ENCODE measurements at places on chromosomes 11 and 22.

- DNase-seq = no peak
Measured at GRCh38 chr11:47899801-47900200, 51.7 kb upstream of the NUP160 start.

DNA sequence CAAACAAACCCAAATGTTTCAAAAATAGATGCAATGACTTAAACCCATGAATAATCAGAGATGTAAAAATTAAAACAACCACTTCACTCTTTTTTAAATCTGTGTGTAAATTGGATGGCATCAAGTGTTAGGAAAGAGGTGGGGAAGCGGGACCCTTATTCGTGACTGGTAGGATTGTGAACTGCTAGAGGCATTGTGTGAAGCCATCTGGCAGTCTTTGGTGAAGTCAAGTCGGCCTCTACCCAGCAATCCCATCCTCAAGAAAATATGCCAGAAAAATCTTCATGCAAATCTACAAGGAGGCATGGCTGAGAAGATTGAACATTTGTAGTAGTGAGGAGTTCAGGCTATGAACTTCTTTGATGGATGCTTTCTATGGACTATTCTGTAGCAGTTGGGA, 114.6 kb upstream of the C11orf87 start:
- DNase-seq = no peak

GRCh38 chr11:97815667-97816066, 1205.1 kb upstream of the CNTN5 start:
- peak; percentile 11 for DNase-seq

GRCh38 chr22:23533771-23534191, 46.3 kb downstream of the IGLL1 start:
- no peak for DNase-seq

DNA sequence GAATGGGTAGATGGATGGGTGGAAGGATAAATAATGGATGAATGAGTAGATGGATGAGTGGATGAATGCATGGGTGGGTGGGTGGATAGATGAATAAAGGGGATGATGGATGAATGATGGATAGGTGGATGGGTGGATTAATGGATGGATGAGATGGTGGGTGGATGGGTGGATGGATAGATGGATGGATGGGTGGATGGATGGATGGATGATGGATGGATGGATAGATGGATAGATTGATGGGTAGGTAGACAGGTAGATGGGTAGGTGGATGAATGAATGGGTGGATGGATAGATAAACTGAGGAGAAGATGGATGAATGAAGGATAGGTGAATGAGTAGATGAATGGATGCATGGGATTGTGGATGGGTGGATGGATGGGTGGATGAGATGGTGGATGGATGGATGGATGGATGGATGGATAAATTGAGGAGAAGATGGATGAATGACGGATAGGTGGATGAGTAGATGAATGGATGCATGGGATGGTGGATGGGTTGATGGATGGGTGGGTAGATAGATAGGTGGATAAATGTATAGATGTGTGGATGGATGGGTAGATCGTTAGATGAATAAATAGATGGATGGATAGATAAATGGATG, 331.3 kb downstream of the MN1 start:
- no peak for DNase-seq

DNA sequence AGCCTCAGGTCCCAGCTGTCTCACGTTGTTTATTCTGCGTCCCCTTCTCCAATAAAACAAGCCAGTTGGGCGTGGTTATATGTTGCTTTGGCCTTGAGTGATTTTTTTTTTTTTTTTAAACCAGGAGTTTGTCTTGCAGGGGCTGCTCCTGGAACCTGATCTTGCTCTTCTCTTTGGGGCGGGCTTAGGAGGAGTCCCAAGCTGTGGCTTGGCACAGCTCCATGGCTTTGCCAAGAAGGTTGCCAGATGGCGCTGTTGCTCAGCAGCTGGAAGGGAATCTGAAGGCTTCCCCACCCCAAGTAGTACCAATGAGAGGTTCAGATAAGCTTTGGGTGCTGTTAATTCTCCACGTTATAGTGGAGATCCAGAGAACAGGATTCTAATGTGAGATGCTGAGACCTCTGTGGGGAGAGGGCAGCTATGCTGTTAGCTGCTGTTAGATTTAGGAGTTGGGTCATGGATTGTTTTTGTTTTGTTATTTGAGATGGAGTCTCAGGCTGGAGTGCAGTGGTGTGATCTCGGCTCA, 2.0 kb upstream of the FERMT3 start:
- DNase-seq = peak; percentile 93

- DNase-seq = no peak
Measured at GRCh38 chr11:95684170-95684569, 105.4 kb downstream of the FAM76B start.

GRCh38 chr11:68828155-68828931, 13.4 kb downstream of the CPT1A start:
- no peak for DNase-seq

DNA sequence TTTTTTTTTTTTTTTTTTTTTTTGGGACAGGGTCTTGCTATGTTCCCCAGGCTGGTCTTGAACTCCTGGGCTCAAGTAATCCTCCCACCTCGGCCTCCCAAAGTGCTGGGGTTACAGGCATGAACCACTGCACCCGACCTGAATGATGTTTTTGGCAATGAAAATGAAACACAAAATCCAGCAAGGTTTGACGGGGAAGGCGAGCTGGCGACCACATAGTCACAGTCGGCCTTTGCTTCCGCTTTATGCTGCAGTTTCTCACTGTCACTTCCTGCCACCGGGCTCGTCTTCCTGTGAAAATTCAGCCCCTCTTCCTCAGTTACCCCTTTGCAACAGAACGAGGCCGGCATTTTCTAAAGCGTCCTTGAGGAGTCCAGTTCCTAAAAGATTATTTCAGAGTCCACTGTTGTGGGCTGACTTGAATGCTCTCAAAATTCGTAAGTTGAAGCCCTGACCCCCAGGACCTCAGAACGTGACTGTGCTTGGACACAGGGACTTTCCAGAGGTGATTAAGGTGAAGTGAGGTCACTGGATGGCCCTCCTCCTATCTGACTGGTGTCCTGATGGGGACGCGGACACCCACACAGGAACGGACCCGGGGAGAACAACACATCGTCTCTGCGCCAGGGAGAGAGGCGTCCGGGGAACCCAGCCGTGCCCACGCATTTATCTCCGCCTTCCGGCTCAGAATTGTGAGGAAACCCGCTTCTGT, 2.9 kb upstream of the BID start:
- DNase-seq = no peak

DNA sequence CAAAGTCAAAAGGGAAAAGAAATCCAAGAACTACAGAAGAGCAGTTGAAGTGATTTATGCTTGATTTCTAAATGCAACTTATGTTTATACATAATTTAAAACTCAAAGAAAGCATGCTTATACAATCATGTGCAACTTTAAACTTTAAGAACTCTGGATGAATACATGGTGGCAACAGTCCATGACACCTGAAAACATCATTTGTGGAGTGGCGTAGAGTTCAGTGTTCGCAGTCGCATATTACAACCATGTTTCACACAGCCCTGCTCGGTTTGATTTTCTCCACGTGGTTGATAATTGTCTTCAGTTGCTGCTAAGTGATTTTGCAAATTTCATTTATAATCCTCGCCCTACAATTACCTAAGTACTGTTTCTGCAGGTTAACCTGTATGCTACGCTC, 45.4 kb downstream of the DKK3 start:
- DNase-seq = no peak

- DNase-seq = no peak
Measured at GRCh38 chr22:48838846-48839730, 988.6 kb downstream of the BRD1 start.

DNA sequence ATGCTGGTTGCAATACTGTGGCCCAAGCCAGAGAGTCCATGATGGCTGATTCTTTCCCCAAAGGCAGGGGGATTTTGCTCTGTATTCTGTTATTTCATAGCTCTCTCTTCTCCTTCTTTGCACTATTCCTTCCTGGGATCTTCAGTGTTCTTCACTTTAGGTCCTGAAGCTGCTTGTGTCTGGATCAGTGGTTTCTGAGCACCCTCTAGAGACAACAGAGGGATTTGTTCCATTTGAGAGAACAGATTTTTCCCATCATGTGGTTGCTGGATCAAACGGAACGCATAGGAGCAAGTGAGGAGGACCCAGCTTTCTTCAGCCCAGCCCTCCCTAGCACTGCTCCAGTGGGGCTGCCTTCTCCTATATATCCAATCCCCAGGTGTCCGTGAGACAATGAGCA, 68.7 kb upstream of the SYN3 start:
- DNase-seq = no peak

GRCh38 chr11:128375961-128376360, 211.4 kb downstream of the ETS1 start:
- DNase-seq = no peak

GRCh38 chr11:64655941-64656601, 65.1 kb downstream of the SLC22A12 start:
- DNase-seq = peak; percentile 54

GRCh38 chr11:130999992-131000770, 83.9 kb upstream of the SNX19 start:
- peak; percentile 96 for DNase-seq

DNA sequence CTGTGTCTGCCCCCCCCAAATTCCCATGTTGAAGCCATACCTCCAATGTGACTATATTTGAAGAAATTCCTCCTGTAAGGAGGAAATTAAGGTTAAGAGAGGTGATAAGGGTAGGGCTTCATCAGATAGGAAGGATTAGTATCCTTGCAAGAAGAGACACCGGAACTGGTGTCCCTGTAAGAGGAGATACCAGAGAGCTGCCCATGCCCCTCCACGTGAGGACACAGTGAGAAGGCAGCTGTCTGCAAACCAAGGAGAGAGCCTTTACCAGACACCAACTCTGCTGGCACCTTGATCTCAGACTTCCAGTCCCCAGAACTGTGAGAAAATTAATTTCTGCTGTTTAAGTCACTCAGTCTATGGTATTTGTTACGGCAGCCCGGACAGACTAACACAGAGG, 109.3 kb downstream of the ARFGAP2 start:
- DNase-seq = no peak

DNA sequence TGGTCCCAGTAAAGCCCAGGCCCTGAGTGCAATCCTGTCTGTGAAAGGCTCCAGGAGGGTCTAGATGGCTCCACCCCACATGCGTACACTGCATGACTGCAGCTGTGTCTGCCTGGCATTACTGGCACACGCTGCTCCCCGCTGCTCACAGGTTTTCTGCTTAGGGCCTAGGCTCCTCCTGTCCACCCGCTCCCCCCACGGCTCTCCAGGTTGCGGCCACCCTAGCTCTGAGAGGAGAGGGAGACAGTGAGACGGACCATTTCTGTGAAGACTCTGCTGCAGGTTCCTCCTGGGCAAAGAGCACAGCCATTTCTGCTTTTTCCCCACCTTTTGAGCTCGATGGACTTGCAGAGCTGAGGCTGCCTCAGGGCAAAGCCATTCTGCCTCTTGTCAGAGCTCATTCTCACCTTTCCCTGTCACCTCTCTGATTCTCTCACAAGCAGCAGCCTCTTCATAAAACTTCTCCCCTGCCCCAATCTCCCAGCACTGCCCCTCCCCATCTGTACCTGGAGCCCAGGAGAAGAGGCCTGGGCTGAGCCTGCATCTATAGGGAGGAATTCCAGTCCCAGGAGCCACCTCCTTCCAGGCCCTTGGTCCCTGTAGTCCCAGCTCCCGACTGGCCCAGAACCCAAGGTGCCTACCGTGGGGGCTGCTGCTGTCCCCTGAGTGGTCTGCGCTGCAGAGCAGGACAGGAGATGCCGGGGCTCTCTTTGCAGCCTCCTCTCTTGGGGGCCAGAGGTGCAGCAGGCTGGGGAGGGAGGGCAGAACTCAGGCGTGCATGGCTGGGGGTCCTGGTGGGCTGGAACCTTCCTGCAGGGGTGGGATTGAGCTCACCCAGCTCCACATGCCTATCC, 433.7 kb upstream of the B3GAT1 start:
- DNase-seq = no peak

GRCh38 chr11:63608353-63609345, 5.6 kb downstream of the PLAAT3 start:
- no peak for DNase-seq

DNA sequence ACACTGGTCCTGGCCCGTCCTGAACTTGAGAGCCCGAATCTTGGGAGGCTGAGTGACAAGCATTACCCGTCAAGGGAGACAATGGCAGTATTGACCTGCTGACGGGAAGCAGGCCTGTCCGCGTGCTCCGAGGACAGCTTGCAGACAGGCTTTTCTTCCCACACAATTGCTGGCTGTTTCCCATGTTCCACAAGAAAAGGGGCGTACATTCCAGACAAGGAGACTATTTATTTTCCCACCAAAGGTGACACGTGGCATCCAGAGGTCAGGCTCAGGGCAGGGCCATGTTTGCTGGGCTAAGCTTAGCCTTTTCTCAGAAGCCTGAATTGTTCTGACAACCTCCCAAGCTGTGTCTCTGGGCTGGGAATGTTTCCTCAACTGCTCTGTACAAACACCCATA, 86.9 kb upstream of the SPON1 start:
- no peak for DNase-seq

- no peak for DNase-seq
Measured at GRCh38 chr11:65002706-65003105, 5.9 kb upstream of the BATF2 start.

- no peak for DNase-seq
Measured at GRCh38 chr22:44861245-44861644, 108.9 kb downstream of the ARHGAP8 start.

- no peak for DNase-seq
Measured at GRCh38 chr22:46075764-46076531, 74.4 kb upstream of the PPARA start.

GRCh38 chr11:101128571-101129202, 926 bp downstream of the PGR start:
- no peak for DNase-seq

DNA sequence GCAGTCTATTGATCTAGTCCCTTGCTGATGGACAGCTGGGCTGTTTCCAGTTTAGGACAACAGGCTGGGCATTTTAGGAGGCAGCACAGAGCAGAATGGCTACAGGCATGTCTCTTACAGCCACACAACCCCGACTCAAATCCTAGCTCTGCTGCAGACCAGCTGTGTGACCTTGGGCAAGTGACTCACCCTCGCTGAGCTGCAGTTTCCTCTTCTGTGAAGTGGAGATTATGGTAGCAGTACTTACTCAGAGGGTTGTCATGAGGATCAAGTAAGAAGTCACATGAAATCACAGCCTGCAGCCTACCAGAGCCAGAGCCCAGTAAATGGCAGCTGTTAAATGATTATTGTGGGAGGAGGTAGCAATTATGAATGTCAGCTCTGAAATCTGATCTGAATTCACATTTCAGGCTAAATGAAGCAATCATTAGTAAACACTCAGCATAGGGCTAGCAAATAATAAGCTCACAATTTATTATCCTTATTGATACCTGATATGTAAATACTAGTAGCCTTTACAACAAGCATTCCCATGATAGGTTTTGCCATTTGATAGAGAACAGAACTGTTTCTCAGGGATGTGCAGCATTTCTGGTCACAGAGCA, 58.9 kb downstream of the MYEOV start:
- peak; percentile 91 for DNase-seq

DNA sequence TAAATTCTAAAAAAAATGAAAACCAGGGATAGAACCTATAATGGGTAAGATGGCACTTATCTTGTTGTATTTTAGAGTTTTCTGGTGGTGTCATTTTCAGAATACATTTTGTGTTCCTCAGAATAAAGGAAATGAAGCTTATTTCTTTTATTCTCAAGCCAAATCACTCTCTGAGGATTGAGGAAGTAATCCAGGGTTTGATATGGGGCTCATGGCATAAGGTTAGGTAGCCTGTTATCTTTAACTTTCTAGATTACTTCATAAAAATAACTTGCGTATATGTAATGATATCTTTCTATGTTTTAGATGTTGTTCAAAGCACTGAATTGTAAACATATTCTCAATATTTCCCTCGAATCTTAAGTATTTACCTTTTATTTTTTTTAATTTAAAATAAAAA, 33.5 kb downstream of the PDE3B start:
- no peak for DNase-seq
